ENCODE measurements at places on chromosomes 12 and 14. TPM values are rescaled to one million over a fixed set of nuclear protein-coding genes. Genes with fewer than 3 reads are reported as not detected.

CCDC91 gene
- total RNA-seq: 5.8 TPM

PDZRN4 gene
- 0.08 TPM for total RNA-seq

OTOGL gene
- total RNA-seq: not detected

IL31 gene
- total RNA-seq: not detected

GRIN2B gene
- not detected for total RNA-seq
